Cardiac septum (tissue), 1 donor: ENCODE measurements at places on chromosomes 7 and 10. TPM values are rescaled to one million over a fixed set of nuclear protein-coding genes. Genes with fewer than 3 reads are reported as not detected.
A peak's percentile ranks its signal among the peaks of the same experiment; 100 is the strongest.

DNA sequence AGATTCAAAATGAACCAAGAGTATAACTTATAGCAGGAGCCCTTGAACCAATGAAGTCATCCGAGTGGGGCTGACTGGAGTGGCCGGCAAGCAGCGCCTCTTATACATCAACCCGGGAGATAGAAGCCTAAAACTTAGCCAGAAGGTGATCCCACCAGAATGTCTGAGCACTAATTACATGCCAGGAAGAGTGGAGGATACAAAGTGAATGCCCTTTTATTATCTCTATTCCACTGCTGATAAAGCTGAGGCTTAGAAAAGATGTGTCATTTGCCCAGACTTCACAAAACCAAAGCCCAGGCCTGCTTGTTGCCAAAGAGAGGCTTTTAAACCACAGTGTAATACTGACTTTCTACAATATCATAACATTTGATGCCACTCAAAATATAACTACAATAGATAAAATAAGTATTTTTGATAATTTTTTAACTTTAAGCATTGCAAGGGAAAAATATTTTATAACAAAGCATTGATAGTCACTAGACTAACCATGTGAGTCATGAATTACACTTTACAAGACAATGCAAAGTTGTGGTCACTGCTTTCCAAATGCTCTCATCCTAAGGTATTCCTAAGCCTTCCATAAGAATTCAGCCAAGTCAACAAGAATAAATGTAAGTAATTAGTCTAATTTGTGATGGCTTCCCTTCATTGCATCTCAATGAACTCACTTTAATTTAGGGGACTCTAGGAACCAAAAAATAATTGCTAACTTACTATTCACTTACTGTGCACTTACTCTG is 58.6 kb upstream of the ARID5B start:
- no peak for DNase-seq

- DNase-seq = no peak
Observed at GRCh38 chr7:95865716-95866371, 93.5 kb downstream of the DYNC1I1 start.

MKX gene
- total RNA-seq = 0.16 TPM

DNA sequence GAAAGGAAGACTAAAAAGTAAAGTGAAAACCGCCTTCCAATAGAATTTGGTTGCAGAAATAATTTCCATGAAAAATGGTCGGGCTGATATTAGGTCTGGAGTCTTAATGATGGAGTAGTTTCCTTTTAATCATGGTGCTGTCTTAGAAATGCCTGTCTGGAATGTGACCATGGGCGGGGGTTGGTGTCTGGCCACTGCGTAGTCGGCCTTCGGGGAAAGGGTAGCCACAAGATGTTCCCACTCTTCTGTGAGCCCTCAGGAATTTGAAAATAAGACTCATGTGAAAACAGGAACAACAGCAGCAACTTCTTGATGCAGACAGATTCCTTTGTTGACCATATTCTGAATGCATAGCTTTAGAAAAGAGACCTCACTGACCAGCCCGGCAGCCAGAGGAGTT is 176.8 kb downstream of the KIAA1217 start:
- DNase-seq = no peak

CACNA2D1 gene
- total RNA-seq = 87.3 TPM

DNA sequence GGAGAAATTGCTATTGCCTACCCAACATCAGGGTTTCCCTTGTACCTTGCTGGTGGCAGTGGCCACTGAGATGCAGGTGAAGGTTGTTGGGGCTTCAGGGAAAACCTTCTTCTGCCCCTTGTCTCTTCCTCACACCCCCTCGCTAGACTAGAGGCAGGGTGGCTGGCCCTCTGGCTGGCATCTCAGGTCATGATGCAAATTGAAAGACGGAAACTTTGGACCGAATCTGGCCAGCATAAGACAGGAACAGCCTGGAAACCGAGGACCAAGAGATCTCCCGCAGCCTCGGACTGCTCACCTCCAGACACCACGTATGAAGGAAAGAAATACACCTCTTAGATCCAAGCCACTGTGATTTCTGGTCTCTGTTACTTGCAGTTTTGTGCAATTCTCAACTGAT is 2.9 kb downstream of the SVOPL start:
- DNase-seq = no peak

DNA sequence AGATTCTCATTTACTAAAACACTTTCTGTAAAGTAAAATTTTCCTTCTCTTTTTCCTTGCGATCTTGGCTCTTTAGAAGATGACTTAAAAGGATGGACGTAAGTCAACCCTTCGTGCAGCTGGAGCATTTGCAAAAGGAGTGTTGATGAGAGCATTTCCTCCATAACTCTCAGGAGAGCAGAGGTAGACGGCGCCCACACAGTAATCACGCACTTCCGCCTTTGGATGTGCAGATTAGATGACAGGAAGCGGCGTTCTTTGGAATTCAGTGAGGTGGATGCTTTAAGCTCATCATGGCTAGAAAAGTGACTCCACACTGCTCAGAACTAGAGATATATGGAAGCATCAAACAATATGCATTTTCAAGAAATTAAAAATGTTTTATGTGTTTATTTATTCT is 43.0 kb upstream of the NPS start:
- DNase-seq = no peak

DNA sequence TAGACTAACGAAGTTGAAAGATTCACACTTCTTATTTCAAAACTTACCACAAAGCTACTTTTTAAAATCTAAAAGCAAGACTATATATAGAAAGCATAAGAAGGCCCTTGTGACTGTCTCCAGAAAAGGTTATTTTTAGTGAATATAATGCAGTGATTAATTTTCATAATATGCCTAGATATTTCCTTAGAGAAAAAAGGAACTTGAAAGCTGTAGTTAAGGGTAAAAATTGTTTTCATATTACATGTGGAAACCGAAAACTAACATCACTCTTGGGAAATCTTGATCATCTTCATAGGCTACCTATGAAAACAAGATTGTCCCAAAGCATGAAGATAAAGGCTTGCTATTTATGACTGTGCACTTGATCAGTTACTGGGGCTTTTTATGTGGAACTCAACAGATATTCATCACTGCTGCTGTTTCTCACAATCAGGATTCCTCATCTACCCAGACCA is 223.2 kb downstream of the SH2D4B start:
- no peak for DNase-seq

DNA sequence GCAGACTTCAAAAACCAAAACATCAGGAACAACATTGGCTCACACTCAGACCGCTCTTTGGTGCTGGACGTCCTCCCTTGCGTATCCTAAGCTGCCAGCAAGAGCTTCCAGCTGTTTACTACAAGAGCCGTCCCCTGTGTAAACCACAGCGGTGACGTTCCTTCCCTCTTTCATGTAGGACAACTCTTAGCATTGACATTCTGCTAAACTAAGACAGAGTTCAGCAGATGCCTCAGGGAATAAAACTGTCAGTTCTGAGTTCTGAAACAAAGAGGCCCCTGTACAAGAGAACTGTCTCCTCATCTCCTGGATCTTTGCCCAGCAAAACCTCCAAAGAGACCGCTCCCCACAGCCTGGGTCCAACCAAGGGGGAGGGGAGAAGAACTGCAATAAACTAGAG is 57.8 kb upstream of the OPALIN start:
- no peak for DNase-seq

DNA sequence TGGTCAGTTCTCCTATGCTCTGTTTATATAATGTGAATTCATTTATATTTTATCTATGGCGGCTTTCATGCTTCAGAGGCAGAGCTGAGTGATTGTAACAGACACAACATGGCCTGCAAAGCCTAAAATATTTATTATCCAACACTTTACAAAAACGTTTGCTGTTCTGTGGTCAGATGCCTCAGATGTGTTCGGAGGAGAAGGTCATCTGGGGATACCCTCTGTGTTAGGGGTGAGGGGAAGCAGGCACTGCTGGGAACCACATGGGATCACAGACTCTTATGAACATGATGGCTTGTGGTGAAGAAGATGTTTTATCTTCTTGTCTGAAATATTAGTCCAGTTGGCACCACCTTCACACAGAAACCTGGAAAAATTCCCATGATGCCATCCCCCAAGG is 203.4 kb downstream of the PHTF2 start:
- DNase-seq = no peak

DNA sequence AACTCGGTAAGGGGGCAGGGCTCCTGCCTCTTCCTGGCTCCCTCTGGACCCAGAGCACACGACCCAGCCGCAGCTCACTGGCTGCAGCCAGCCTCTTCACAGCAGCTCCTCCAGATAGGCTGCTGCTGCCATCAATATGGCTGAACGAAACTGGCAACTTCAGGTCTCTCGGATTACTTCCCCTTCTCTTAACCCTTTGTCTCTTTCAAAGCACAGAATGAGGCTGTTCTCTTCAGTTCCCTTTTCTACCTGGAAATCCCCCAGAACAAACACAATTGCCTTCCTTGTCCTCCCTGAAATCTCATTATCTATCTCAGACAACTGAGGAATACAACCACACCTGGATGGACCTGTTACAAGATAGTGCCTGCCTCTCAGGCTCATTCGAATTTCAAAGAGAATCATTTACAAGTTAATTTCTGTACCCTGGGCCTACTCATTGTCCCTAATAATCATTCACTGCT is 193.4 kb upstream of the MBL2 start:
- DNase-seq = no peak

DNA sequence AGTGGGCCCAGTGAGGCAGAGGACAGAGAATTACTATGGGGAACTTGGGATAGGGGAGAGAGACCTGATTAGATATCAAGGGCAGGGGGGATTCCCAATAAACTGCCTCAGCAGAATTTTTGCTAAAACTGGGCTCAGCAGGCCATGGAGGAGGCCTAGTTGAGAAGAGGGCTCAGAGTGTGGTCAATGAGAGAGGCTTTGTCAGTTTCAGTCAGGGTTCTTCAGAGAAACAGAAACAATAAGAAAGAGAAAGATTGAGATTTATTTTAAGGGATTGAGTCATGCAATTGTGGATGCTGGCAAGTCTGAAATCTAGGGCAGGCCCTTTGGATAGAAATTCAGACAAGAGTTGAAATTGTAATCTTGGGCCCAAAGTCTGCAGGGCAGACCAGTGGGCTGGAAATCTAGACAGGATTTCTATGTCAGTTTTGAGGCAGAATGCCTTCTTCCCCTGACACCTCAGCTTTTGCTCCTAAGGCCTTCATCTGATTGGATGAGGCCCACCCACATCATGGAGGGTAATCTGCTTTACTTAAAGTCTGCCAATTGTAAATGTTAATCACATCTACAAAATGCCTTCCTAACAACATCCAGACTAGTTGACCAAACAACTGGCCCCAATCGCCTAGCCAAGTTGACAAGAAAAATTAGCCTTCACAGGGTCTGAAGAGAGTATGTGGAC is 33.5 kb upstream of the CCSER2 start:
- DNase-seq = no peak

DNA sequence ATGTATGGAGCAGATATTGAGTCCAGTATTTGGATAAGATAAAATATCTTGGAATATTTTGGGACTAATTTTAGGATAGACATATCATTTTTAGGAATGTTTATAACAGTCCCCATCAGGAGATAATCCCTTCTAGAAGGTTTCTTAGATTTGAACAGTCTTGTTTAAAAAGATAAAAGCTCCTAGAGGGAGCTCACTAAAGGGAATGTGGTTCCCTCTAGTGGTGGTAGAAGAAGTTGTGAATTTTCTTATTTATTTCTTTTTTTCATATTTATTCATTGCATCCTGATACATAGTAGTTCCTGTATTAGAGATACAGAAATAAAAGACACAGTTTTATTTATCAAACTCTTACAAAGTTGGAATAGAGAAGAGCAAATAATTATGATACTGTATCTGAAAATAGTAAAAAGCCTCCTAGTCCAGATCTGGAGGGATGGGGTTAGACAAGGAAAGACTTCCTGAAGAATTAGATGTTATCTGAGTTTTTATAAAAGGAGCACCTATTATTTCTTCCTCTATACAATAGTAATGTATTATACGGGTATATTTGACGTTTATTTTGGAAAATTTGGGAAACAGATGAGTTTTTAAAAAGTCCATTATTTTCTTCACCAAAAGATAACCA is 24.5 kb upstream of the KLF14 start:
- no peak for DNase-seq

GRCh38 chr10:86104156-86104555 is 262.4 kb downstream of the GRID1 start:
- DNase-seq = peak; percentile 47

- DNase-seq = no peak
Observed at GRCh38 chr7:108592646-108593201, 23.1 kb downstream of the DNAJB9 start.

DNA sequence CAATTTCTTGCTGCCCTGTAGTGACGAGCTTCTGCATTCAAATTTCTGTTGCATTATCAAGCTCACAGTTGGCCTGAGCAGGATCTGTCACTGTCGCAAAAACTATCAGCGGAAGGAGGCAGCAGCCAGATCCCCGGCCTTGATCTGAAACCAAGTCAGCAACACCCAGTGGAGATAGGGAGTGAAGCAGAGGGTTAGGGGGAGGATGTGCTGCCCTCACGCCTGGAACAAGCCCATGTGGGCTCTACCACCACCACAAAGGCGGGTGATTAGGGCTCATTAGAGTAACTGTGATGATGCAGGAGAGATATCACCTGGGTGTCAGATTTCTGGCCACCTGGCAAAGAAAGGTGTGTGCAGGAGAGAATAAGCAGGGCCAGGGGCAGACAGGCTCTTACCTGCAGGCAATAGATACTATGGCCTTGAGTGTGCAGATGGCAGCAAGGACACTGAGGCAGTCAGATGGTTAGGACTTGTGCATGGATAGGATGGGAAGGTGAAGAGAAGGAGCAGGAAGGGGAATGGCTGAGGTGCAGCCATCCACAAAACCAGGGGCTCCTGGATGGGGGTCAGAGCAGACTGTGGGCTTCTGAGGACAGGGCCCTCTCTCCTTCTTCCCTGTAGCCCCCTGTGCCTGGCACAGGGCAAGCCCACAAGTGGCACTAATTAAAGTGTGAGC is 417.3 kb downstream of the RPS24 start:
- peak; percentile 56 for DNase-seq

C7orf57 gene
- not detected for total RNA-seq

GRCh38 chr10:5467207-5467535 is 32.2 kb downstream of the CALML5 start:
- no peak for DNase-seq

RFC2 gene
- 8.3 TPM for total RNA-seq

DNA sequence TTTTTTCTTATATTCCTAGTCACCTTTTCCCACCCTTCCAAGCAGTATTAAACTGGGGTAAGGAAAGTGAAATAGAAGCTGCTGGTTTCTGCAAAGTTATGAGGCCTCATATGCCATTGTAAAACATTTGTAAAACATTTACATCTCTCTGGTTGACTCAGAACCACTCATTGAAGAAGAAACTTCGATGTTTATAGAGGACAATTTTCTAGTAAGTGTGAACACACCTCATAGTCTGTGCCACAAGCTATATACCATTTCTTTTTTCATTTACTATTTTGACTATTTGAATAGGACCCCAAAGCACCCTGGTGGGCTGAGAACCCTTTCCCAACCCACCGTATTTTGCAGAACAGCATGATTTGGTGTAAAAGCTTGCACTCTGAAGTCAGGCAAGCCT is 12.9 kb upstream of the ITGB1 start:
- DNase-seq = no peak

- peak; percentile 33 for DNase-seq
Observed at GRCh38 chr7:150400008-150400787, 21.1 kb downstream of the ZNF775 start.
